ENCODE measurements at places on chromosomes 6 and 20. TPM values are rescaled to one million over a fixed set of nuclear protein-coding genes. Genes with fewer than 3 reads are reported as not detected.

Gene EPHA7
- 82.6 TPM for total RNA-seq

Gene HSPA12B
- 3.4 TPM for total RNA-seq

Gene TMEM239
- total RNA-seq, result not detected

Gene PHACTR3
- 64.8 TPM for total RNA-seq

Gene WFDC12
- not detected for total RNA-seq

Gene GABRR2
- 0.63 TPM for total RNA-seq

Gene SNAP91
- 135 TPM for total RNA-seq

Gene ZNF184
- 29.1 TPM for total RNA-seq

Gene SLC35F1
- total RNA-seq, result 90.8 TPM

Gene ZDHHC14
- total RNA-seq, result 11.0 TPM

Gene SLC13A3
- total RNA-seq, result 13.1 TPM

Gene MLN
- not detected for total RNA-seq

Gene GPR63
- total RNA-seq, result 22.8 TPM

Gene NRN1
- 13.1 TPM for total RNA-seq

Gene MDN1
- 59.5 TPM for total RNA-seq

Data from parietal lobe (tissue), 2 donors.